ENCODE measurements at places on chromosomes 6 and 20.
A peak's percentile ranks its signal among the peaks of the same experiment; 100 is the strongest.

DNA sequence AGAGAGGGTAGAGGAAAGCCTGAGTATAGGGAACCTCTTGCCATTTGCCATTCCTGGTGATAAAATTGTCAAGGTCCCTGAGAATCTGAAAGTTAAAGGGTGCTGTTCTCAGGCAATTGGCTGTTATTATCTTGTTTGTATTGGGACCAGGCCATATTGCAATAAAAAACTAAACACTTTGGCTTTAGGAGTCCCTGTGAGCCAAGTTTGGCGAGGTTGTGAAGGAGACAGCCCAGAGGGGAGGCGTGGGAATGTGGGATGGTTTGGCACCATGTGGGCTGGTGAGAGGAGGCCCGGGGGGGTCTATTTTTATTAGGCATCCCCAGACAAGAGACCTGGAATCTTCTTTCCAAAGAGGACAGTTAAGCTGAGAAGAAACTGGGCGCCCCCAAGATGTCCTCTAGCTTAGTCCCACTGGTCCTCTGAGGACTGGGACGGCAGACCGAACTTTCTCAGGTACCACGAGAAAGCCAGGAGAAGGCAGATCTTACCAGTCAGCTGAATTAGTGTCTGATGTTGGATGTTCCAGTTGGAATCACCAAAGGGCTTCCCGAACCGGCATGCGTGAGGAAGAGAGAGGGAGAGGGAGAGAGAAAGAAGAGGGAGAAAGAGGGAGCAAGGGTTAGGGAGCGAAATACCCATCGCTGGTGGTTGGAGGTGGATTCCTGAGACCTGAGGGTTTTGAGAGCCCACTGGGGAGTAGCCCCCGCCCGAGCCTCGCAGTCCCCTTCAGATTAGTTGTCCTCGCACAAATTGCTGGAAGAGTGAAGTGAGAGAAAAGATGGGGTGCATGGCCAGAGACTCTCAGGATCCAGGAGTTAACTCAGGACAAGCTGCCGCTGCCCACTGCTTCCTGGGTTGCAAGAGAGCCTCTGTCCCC is 24.4 kb downstream of the DYNLT1 start:
- no peak for DNase-seq

GRCh38 chr20:875115-875514 is 41.0 kb downstream of the ANGPT4 start:
- no peak for DNase-seq

GRCh38 chr6:43774776-43775534 is 4.9 kb downstream of the VEGFA start:
- DNase-seq, result peak; percentile 45

GRCh38 chr6:130111031-130111430 is 92.7 kb downstream of the L3MBTL3 start:
- no peak for DNase-seq

- DNase-seq, result no peak
These were observed 3.9 kb downstream of the UTRN start for GRCh38 chr6:144289006-144289405.

DNA sequence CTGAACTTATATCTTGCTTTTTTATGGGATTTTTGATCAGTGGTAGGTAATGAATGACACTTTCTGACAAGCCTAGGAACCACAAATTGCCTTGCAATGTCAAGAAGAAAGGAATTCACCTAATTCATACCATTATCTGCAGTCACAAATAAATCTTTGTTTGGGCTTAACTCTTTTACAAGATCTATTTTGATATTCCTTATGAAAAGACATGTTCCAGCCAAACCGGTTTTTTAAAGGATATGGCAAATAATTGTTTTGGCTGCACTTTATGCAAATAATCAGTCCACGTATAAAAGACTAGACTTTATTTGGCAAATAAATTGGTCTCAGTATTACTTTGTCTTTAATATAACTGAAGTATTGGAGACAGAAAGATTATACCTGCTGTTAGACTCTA is 771.7 kb upstream of the ADGRB3 start:
- no peak for DNase-seq

GRCh38 chr6:130459316-130459715 is 93.5 kb downstream of the TMEM200A start:
- no peak for DNase-seq

DNA sequence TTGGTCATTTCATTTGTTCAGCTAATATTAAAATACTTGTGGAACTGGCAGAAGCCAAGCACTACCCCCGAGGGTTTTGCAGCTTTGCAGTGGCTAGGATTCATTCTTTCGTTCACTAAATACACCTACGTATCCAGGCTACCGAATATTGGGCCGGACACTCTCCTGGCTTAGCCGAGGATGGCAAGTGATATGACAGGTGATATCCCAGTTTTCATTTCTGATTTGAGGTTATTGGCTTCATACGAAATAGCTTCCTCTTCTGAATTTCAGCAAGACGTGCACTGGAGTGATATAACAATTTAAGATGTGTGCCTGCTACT is 536 bp upstream of the MTFR2 start:
- DNase-seq, result peak; percentile 60

DNA sequence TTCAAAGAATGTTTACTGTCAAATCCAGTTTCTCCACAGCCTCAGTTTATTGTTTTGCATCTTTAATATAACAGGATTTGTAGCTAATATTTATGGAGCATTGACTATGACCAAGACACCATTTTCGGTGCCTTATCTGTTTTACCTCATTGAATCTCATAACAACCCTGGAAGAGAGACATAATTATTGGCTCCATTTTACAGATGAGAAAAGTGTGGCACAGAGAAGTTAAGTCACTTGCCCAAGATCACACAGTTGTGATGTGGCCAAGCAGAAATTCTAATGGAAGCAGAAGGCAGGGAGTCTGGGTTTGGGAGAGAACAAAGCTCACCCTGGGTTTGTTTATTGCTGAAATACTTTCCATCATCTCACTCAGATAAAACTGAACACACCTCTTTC is 17.5 kb upstream of the NFATC2 start:
- DNase-seq, result no peak

GRCh38 chr6:84774157-84774984 is 10.0 kb upstream of the TBX18 start:
- DNase-seq, result peak; percentile 8

GRCh38 chr20:62765021-62765420 is 31.3 kb upstream of the MRGBP start:
- DNase-seq, result no peak

Data from NCI-H526 (cell line).